Thoracic aorta (tissue), 2 donors: ENCODE measurements at places on chromosomes 4 and X. TPM values are rescaled to one million over a fixed set of nuclear protein-coding genes. Genes with fewer than 3 reads are reported as not detected.

Gene EFHC2
- total RNA-seq = not detected

DNA sequence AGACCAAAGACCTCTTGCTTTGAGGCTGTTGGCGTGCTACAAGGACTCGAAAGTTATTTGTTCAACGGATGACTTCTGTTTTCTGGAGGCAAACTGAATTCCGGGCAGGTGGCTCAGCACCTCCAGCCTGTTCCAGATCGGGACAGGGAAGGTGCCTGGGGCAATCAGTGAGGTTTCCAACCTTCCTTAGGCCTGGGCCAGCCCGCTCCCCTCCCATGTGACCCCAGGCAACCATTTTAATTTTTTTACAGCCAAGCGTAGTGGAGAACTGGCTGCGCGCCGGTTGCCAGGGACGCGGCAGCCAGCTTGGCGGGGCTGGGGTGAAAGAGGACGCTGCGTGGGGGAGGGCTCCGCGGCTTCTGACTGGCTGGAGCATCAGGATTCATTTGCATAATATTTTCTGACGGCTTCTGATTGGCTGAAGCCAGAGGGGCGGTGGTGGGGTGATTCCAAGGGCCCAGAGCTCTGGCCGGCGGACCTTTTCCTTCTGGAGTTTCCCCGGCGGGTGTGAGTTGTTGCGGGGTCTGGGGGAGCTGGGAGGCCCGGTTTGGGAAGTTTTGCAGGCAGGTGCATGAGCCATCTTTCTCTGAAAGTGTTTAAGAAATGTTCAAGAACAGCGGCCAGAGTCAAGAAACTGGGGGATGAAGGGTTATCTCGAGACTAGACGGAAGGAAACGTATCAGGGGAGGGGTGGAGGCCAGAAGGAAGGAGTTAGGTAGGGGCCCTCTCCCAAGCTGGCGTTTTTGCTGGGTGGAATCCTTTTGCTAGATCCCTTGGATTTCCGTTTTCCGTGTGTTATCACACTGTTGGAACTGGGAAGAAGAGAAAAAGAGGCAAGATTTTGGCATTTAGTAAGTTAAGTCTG, at the start of gene MID1IP1:
TSS of gene MID1IP1 (plus strand) at position 479 of the 865 bp plus-strand sequence. CDS start 3,488 bp downstream, outside the sequence.
- peak within 1 kb of the TSS; percentile 86 for H3K4me3 ChIP-seq
- peak within 1 kb of the TSS; percentile 93 for H3K27ac ChIP-seq
- no peaks in the 10 kb centered on the region for H3K36me3 ChIP-seq
- DNase-seq = peak; percentile 47
- H3K4me1 ChIP-seq = peaks cover 2% of the 10 kb centered on the region

GRCh38 chr4:95761426-95761825, 78.5 kb upstream of the PDHA2 start:
- DNase-seq = no peak
- H3K4me3 ChIP-seq = no peak overlapping the region
- no peaks in the 10 kb centered on the region for H3K36me3 ChIP-seq

Gene ERCC6L
- total RNA-seq = not detected

GRCh38 chr4:166239354-166239753, 366.3 kb downstream of the TLL1 start:
- H3K4me3 ChIP-seq = no peak overlapping the region
- no peaks in the 10 kb centered on the region for H3K4me1 ChIP-seq
- no peak for DNase-seq
- H3K36me3 ChIP-seq = no peaks in the 10 kb centered on the region

Gene TMEM192
- total RNA-seq = 4.7 TPM

DNA sequence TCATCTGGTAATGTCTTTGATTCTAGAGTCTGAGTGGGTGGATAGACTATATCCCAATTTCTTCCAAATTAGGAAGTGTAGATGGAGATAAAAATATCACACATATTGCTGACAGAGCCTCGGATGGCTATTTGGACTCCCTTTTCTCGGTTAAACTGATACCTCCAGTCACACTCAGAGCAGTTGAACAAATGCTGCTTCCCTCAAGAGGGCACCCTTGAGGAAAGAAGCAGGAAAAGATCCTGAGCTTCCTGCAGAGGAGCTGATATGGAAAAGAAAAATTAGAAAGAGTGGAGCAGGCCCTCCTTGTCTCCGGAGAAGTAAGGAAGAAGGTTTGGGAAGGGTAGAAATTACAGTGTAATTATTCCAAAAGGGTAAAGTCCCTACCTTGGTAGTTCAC, 96.2 kb upstream of the CCSER1 start:
- no peak overlapping the region for H3K27ac ChIP-seq
- no peak for DNase-seq
- H3K4me1 ChIP-seq = no peaks in the 10 kb centered on the region
- no peaks in the 10 kb centered on the region for H3K27me3 ChIP-seq
- H3K36me3 ChIP-seq = no peaks in the 10 kb centered on the region

DNA sequence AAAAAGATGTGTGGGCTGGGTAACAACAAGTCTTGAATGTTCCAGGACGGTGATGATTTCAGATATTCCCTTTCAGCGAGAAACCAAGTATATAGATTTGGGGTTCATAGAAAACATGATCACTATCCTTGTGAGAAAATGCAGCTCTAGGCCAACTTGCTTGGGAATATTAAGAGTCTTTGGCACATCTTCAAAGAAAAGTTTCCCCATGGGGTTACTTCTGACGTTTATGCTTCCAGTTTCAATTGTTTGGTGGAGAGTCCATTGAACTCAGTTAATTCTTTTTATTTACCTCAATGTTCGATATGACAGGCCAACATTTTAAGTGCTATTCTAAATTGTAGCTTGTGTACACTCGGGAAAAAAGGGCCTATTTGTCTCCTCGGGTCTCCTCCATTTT, 126.7 kb downstream of the NHS start:
- H3K4me3 ChIP-seq = no peak overlapping the region
- no peaks in the 10 kb centered on the region for H3K36me3 ChIP-seq
- H3K4me1 ChIP-seq = no peaks in the 10 kb centered on the region
- H3K27ac ChIP-seq = no peak overlapping the region
- no peak for DNase-seq

- H3K4me3 ChIP-seq = peak overlapping the region; percentile 41
- no peaks in the 10 kb centered on the region for H3K4me1 ChIP-seq
- H3K36me3 ChIP-seq = no peaks in the 10 kb centered on the region
- DNase-seq = no peak
These were observed 85.8 kb downstream of the ARHGAP6 start for GRCh38 chrX:11579636-11580600.

DNA sequence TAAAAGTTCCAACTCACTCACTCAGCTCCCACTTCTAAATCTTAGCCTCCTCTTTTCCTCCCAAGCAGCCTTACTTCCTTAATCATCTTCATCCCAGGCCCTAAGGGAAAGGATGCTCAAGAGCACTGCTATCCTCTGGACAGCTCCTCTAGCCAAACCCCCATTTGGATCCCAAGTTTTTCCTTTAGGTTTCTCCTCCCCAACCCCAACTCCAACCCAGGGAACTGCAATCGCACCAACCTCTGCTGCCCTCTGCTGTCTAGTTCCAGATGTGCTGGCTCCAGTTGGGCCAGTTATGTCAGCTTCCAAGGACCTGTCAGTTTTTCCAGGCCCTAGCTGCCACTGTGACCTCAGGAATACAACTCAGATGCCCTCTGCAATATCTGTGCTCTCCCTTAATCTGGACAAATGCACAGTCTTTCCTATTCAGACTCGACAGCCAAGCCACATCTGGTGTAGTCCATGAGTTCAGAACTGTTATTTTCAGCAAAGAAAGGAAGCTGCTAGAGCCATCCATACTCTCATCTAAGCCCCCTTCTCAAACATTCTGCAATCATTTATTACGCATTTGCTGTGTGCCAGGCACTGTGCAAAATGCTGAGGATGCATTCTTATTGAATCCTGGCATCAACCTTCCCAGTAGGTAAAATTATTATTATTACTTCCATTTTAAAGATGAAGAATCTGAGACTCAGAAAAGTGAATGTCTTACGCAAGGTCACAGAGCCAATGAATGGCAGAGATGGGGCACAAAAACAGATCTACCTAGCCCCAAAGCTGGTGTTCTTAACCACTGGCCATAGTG, 12.3 kb upstream of the XPNPEP2 start:
- no peak overlapping the region for H3K4me3 ChIP-seq
- H3K27ac ChIP-seq = no peak overlapping the region
- H3K27me3 ChIP-seq = no peaks in the 10 kb centered on the region
- no peaks in the 10 kb centered on the region for H3K4me1 ChIP-seq
- peak; percentile 18 for DNase-seq
- H3K36me3 ChIP-seq = no peaks in the 10 kb centered on the region

Gene SLC6A8
- 16.8 TPM for total RNA-seq

GRCh38 chrX:87634361-87634760, 116.8 kb downstream of the KLHL4 start:
- no peaks in the 10 kb centered on the region for H3K36me3 ChIP-seq
- H3K27ac ChIP-seq = no peak overlapping the region
- no peak for DNase-seq
- H3K4me1 ChIP-seq = no peaks in the 10 kb centered on the region
- H3K27me3 ChIP-seq = no peaks in the 10 kb centered on the region
- H3K4me3 ChIP-seq = no peak overlapping the region

GRCh38 chr4:184382189-184382846, 92.0 kb downstream of the IRF2 start:
- no peak overlapping the region for H3K27ac ChIP-seq
- no peaks in the 10 kb centered on the region for H3K36me3 ChIP-seq
- H3K4me3 ChIP-seq = no peak overlapping the region
